ENCODE measurements at places on chromosomes 5 and 9.

DNA sequence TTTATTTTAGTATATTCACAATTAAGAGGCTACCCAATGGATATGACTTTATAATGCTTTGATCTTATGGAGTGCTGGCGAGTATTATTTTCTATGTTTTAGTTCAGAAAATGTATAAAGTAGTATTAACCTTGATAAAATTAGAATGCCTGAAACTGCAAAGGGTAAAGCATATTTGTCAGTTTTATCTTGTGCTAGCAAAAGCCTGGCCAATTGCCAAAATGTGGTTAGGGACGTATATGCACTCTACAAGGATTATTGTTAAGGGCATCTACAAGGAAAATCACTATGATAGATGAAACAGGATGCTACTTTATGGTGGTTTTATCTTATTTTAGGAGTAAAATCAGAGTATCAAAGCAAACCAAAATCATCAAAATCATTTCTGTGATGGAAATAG lies 281.7 kb downstream of the CCDC171 start:
- no peak for DNase-seq

GRCh38 chr5:63803165-63803564 lies 159.1 kb downstream of the HTR1A start:
- no peak for DNase-seq

GRCh38 chr5:75265731-75266130 lies 29.1 kb upstream of the ANKRD31 start:
- no peak for DNase-seq

- no peak for DNase-seq
Measured at GRCh38 chr5:143653256-143653655, 158.7 kb upstream of the HMHB1 start.

- no peak for DNase-seq
Measured at GRCh38 chr9:98333703-98334582, 78.5 kb upstream of the TBC1D2 start.

- DNase-seq = no peak
Measured at GRCh38 chr9:136051837-136052471, 43.1 kb downstream of the NACC2 start.

DNA sequence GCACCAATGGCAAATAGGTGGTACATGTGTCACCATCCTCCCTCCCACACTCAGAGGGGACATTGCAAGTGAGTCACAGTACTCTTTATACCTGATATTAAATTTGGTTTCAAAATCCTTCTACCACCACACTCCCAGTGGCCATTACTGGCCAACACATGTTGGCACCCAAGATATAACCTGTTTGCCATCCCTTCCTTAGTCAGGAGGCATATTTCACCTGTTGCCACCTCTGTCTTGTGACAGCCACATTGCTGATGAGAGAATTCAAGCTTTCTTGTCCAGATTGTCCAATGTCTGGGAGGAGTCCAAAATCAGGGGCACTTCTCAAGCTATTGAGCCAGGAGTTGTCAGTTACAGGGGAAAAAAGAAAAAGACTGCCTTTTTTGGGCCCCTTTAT lies 80.2 kb upstream of the WWC1 start:
- no peak for DNase-seq

DNA sequence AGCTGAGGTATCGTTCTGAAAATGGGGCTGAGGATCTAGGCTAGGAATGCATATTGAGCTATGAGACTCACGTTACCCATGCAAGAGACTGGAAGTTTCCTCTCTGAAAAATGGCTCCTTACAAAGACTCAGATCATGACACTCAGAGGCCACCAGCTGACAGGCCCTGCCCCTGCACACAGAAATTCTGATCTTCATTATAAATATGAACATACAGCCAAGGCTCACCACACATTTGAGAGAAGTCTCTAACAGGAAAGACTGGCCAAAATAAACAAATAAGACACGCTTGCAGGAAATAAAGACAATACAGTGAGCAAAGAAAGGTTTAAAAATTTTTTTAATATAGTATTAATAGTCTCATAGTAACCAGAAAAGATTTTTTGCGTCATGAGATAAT lies 365.9 kb downstream of the NFIB start:
- DNase-seq = no peak

- no peak for DNase-seq
Measured at GRCh38 chr5:66958201-66958979, 238.2 kb downstream of the CD180 start.

DNA sequence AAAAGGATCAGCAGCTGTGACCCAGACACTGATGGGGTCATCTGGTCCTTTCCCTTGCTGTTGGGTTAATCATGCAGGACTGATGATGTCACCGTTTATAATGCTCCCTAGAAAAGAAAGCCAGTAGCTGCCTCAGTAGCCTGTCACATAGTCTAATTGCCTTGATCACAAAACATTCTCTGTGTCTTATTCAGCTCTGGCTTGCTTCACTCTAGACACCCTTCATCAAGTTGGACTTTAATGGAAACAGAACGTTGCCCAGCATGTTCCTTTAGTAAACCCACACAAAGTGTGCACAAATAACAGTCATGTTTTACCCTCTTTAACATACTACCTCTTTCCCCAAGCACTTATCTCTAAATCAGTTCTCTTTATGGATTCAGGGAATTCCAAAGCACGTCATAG lies 170.8 kb downstream of the SGCD start:
- no peak for DNase-seq

Data from activated T-helper 1 cell treated with anti-CD3 and anti-CD28 coated beads, Interleukin-2, amount 50 U/mL, for 16 hours (primary cell).